ENCODE measurements at places on chromosomes 3 and 15.

- DNase-seq = no peak
These were observed 90.4 kb upstream of the ROBO2 start for GRCh38 chr3:76949462-76949861.

DNA sequence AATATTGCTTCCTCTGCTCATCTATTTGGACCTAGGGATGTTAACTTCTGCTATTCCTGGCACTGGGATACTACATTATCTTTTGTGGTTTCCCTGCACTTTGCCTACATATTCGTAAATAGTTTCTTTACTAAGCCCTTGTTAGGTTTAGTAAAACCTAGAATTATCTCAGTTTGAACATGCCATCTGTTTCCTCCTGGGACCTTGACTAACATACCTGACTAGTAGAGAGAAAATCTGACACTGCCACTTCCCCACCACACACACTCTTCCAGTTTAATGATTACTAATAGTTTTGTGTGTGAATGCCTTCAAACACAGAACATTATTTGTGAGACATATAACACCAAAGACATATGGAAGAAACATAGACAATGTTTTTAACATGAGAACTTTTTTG lies 28.2 kb upstream of the SOX2 start:
- DNase-seq = no peak

DNA sequence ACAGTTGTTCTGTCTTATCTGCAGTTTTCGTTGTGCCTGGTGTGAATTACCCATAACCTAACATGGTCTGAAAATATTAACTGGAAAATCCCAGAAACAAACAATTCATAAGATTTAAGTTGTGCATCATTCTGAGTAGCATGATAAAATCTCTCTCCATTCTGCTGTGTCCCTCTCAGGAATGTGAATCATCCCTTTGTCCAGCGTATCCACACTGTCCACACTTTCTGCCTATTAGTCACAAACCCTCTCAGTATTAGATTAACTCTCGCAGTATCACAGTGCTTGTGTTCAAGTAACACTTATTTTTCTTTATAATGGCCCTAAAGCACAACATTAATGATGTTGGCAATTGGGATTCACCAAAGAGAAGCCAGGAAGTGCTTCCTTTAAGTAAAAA lies 203.2 kb downstream of the CGGBP1 start:
- DNase-seq = no peak

GRCh38 chr3:14238356-14238755 lies 59.7 kb downstream of the LSM3 start:
- DNase-seq = no peak

- peak; percentile 56 for DNase-seq
These were observed 38.6 kb downstream of the UMPS start for GRCh38 chr3:124768812-124769211.

GRCh38 chr3:40169983-40170382 lies 139.5 kb upstream of the EIF1B start:
- peak; percentile 14 for DNase-seq

- no peak for DNase-seq
These were observed 2.7 kb downstream of the VGLL3 start for GRCh38 chr3:86988235-86988634.

DNA sequence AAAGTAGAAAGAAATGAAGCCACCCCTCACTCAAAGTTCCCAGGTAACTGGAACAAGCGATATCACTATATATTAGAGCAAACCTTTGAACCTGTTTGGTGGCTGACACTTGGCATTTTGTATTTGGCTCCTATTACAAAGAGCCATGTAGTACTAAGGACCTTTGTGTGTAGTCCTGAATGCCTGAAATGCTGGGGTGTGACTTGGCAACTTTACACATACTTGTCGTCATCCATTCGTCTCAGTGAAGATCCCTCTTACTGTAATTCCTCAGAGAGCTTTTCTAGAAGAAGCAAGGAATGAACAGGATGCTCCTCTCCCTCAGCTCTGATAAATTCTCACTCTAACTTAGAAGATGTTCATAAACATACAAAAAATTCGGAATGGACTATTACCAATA lies 216.1 kb upstream of the CDIN1 start:
- no peak for DNase-seq

- DNase-seq = no peak
These were observed 559.3 kb upstream of the GRM7 start for GRCh38 chr3:6301626-6302025.

GRCh38 chr3:159950156-159950898 lies 38.3 kb upstream of the IL12A start:
- DNase-seq = no peak

DNA sequence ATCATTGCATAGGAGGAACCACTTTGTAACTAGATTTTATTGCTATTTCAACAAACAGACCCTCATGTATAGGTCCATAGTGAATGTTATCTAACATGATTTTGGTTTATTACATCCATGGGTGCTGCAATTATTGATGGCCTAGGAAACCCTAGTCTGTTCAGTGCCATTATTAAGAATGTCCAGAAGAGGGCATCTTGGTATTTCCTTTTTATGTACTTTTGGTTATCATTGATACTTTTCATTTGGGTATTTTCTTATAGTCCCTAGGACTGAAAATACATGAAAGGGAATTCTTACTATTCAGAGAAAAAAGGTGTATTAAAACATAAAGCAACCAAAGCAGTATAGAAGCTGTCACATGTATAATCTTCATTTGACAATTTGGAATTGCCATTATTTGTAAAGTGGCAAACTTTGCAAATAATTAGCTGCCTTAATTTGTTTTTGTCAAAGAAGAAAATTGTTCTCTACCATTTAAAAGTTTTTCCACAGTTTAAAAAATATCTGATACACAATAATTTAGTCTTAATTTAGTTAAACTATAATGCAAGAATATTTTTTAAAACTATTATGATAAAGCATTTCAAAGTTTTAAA lies 48.7 kb downstream of the CNOT10 start:
- DNase-seq = no peak

DNA sequence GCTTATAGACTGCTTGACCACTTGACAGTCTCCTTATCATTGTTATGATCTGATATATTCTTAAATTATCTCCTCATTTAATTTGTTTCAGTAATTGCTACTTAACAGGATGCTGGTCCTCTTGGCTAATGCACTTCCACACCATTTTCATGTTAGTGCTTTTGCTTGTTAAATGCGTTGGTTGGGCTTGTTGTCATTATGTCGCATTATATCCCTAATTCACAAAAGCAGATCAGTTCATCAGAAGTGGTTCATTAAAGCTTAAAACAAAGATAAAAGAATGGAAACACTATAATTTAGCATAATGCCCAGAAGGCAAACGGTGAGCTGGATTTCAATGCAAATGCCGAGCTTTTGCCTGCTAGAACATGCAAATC lies 17.1 kb upstream of the EHHADH start:
- no peak for DNase-seq

GRCh38 chr15:65824941-65825544 lies 33.0 kb upstream of the DENND4A start:
- no peak for DNase-seq

GRCh38 chr15:100154338-100154737 lies 187.4 kb downstream of the ADAMTS17 start:
- DNase-seq = no peak

- DNase-seq = no peak
These were observed 152.6 kb downstream of the LPP start for GRCh38 chr3:188306435-188307005.

DNA sequence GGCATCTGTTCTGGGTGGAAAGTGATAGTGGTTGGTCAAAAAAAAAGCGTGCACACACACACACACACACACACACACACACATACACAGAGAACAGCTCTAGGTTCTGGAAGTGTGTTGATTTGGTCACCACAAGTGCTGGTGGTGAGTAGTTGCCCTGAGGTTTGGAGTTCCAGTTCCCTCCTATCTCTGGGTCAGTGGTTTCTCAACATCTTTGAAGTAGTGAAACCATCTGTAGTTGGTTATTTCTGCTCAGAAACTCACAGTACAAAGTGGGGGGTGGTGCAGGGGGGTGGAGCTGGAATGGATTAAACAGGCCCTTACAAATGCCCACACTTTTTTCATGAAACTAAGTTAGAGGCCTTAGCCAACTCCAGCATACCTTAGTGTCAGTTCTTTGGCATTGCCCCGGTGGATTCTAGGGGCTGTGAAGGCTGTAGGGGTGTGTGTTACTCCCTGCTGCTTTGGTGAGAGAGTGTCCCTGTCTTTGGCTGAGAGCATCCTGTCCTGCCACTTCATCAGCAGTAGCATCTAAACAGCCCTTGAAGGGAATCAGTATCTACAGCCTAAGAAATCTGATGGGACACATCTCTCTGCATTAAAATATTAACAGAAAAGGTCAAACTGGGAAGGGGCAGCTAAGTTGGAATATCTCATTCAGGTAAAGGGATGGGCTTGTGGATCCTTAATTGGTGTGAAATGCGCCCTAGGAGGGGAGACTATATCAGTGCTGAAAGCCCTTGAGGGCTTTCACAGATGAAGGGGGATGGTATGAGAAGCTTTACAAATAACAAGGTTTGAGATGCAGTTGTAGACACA lies 20.6 kb downstream of the SMAD3 start:
- DNase-seq = peak; percentile 39

DNA sequence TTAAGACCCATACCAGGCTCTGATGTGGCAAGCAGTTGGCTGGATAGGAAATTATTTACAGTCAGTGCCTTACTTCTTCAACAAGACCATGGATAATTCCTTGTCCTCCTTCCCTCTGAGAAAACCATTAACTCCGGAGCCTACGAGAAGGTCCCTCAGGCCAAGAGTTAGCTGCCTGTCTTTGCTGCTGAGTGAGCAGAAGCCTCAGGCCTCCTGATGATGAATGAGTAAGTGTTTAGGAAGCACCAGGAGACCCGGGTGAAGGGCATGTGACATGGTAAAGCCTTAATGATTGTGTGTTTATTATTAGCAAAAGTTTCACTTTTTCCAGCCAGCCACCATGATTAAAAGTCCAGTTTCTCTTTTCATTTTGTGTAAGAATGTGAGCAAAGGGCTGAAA lies 174.9 kb upstream of the TOPAZ1 start:
- DNase-seq = no peak

DNA sequence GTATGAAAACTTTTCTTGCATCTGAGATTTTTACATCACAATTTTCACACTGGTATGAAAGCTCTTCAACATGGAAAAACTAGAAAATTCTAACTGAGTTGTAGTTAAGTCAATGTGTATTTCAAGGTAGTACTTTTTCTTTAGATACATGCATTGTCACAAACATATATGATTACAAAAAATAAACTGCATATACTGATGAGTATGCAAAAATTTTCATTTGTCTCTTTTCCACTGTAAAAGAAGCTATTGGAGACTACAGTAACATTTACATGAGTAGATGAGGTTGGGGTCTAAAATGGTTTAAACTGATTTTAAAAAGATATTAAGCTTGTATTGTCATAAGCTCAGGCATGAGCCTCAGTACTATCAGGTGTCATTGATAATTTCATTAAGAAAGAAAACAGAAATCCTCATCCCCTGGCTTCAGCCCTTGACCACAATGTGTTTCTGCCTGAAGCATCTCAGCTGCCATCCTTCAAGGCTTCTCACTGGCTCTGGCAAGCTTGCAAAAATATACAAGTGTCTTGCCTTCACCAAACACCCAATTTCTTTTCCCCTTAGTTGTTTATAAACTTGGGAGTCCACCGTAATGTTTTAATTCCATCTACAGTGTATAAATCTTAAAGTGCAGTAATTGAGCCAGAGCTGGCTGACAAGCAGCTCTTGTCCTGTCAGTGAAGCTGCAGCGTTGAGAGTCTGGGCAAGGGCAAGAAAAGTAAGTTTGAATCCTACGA lies 71.9 kb downstream of the ALDH1A2 start:
- no peak for DNase-seq

DNA sequence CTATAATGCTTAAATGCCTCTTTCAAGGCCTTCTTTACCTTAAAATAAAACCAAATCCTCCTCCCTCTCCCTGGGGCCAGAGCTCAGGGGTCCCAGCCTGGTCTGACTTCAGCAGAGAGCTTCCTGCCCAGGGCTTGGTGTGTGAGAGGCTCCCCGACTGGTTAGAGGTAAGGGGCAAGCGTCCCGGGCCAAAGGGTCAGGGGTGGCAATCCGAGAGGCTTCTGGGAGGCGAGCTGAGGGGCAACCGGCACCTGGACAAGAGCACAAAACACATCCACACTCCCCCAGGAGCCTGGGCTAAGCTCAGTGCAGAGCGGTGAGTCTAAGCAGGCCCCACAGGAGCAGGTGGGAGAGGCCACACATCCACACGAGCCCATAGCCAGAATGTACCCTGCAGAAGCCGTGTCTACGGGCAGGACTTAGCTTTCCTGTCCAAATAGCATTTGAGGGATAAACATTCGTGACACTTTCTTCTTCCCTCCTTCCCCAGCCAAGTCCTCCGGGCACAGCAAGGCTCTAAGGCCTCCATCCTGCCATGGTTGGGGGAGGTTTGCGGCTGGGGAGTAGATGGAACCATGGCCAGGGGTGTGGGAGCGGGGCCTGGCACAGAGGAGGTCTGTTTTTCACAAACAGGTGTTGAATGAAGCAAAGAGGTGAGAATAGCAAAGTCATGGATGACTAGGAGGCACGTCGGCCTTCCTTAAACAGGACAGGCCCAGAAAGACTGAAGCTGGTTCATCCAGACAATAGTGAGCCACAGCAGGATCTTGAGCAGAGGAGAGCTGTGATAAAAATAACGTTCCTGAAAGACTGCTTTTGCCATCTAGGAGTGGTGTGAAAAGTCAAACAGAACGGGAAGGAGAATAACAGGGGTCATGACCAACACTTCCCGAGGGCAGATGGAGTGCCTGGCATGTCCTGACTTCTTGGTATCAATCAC lies 98.7 kb upstream of the IQSEC1 start:
- no peak for DNase-seq

DNA sequence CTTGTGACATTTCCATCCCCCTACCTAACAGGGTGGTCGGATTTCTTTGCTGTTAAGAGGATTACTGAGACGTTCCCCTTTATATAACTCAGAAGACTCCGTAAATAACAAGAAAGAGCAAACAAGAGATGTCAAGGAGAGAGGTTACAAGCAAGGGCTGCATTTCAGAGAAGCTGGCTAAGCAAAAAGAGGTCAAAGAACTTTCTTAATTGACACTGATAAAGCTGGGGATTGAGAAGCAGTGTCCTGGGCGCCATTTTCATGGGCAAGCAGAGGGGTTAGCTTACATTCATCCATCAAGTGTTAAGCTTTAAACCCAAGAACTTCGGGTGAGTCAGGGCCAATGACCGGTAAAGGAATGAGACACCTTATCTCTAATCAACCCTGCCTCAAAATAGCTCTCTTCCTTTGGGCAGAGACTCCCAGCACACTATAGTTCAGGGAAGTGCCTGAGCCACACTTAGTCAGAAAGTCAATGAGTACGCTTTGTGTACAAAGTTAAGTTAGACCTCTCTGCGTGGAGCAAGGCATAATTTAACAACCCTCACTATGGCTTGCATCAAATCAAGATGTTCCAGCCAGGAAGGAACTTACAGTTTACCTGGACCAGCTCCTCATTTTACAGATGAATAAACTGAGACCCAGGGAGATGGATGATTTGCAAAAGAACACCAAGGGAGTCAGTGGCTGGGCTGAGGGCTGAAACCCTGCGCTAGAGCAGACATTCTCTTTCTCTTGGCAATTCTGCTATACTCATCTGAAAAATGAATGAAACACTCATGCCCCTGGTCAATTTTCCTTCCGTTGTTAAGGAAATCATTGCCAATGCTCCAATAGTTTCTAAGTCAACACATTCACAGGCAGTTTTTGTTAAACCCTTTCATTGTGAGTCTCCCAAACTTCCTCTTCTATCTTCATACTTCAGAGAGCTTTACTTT lies 44.6 kb downstream of the CCNL1 start:
- no peak for DNase-seq

- DNase-seq = no peak
These were observed 169.6 kb upstream of the GADL1 start for GRCh38 chr3:31064021-31064420.

GRCh38 chr15:63474810-63475316 lies 29.5 kb upstream of the USP3 start:
- DNase-seq = no peak
